H9 (cell line): ENCODE measurements at places on chromosomes 7 and 10.

- DNase-seq, result no peak
These were observed 14.7 kb downstream of the OGA start for GRCh38 chr10:101803511-101803910.

GRCh38 chr10:61793760-61794703, 107.5 kb upstream of the ARID5B start:
- DNase-seq, result no peak

- DNase-seq, result no peak
These were observed 5.5 kb downstream of the PTPRN2 start for GRCh38 chr7:158582089-158582456.

DNA sequence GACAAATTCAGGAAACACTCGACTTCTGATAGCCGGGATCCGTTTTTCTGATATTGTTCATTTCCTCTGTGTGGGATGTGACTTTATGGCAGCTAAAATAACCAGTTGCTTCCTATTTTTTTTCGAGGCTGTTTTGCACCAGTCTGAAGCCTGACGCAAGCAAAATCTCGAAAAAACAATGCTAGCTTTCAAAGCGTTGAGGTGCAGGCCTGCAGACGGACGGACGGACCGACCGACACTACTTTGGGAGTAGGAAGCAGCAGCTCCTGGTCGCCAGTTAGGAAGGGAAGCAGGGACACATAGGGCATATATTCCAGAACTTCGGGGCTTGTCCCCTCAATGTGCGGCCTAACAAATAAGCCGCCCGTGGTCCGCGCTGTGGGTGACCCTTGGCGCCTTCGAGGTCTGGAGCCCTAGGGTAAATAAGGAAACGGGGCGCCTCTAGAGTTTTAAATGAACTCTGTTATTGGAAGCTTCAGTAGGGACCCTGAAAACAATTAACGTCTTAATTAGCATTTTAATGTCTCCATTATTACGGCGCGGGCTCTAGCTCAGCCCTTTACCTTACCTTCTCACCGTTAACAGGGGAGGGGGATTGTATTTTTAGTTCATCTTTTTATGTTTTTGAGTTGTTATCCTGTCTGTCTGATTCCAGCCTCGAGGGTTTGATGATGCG, 1.3 kb downstream of the HHEX start:
- DNase-seq, result peak; percentile 45
